ENCODE measurements at places on chromosomes 16 and 17.
A peak's percentile ranks its signal among the peaks of the same experiment; 100 is the strongest.

- no peak for DNase-seq
These were observed 5.2 kb downstream of the RUSF1 start for GRCh38 chr16:31502981-31503380.

- DNase-seq = no peak
These were observed 76.5 kb upstream of the GSE1 start for GRCh38 chr16:85536411-85537330.

DNA sequence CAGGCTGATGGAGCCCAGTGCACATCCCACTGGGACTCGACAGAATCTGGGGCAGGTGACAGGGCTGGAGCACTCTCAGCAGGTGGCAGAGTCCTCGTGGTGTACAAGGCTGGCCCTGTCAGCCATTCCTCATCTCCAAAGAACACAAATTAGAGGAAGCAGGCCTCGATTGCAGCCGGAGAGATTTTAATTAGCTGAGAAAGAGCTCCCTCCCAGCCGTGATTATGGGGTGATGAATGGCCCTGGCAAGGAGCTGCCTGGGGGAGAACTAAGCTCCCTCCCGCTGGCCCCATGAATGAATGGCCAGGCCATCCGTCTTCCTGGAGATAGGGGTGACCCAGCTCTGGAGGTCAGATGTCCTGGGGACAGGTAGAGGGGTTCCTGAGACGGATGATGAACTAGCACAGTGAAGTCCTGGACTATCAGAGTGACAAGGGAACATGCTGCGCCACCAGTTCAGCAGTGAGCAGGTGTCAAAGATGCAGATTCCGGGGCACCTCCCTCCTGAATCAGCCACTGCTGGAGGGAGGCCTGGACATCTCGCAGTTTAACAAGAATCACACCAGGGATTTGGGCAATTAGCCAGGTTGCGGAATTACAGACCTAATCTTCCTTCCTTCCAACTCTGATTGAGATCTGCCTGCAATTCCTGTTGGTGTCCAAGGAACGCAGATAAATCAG lies 35.5 kb downstream of the PIMREG start:
- DNase-seq = no peak

DNA sequence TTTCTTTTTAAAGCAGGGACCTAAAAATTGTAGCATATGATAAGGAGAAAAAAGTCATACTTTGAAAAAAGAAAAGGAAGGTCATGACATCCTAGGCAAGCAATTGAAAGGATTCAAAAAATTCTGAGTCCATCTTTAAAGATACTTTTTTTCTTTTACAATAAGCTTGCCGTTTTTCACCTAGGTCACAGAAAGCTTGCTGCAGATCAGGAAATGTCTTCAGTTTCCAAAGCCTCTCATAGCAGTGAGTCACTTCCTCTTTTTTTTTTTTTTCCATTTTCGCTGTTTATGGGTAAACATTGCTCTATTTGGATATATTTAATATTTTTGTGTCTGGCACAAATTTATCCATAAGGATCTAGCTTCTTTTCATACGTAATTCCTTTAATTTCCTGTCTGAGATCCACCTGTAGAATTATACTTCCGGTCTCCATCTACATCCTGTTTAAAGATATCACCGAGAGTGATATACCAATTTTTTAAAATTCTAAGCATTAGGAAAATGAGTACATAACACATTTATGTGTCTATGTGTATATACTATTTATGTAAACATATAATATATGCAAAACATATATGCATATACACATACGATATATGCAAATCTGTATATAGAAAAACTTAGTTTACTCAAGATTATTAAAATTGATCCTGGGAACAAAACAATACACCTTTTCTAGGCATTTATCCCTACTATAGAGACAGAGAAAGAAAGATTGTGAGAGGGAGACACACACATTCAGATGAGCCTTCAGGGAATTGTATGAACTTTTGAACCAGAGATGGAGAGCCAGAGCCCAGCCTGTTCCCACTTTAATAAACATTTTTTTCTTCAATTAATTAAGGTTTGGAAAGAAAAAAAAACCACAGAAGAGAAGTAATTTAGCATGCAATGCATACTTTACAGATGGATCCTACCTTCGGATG lies 134.4 kb downstream of the SKAP1 start:
- DNase-seq = no peak

DNA sequence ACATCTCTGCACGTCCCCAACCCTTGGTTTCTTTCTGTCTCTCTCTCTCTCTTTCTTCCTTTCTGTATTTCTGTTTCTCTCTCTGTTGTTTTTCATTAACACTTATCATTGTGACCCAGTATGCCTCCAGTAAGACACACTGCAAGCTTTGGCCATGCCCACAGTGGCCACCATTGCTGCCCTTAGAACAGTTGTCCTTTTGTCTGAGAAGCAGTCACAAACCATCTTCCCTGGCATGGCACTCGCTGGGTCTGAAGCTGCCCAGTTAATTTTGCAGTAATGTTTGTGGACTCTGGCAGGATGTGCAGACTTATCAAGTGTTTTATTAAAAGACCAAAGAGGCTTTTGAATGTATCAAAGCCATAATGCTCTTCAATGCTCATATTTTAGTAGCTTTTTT lies 146.9 kb downstream of the MSI2 start:
- DNase-seq = no peak

GRCh38 chr17:78019367-78019975 lies 61.0 kb downstream of the TNRC6C start:
- DNase-seq = no peak

DNA sequence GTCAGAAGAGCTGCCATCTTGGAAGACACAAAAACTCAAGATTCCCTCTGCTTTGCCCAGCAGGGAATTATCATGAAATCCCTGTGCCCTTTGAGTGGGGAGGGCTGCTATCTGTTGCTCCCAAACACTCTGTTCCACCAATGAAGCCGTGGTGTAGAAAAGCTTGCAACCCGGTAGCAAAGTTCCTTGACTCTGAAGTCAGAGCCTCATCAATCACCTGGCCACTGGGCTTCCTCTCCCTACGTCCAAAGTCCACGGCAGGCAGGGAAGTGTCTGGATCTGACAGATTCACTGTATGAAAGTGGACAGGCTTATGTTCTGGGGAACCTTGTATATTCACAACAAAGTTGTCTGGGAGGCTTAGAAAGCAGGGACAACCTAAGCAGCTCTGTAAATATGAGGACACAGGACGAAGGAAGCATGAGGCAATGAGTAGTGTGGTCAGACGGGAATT lies 343.3 kb downstream of the SLC39A11 start:
- no peak for DNase-seq

DNA sequence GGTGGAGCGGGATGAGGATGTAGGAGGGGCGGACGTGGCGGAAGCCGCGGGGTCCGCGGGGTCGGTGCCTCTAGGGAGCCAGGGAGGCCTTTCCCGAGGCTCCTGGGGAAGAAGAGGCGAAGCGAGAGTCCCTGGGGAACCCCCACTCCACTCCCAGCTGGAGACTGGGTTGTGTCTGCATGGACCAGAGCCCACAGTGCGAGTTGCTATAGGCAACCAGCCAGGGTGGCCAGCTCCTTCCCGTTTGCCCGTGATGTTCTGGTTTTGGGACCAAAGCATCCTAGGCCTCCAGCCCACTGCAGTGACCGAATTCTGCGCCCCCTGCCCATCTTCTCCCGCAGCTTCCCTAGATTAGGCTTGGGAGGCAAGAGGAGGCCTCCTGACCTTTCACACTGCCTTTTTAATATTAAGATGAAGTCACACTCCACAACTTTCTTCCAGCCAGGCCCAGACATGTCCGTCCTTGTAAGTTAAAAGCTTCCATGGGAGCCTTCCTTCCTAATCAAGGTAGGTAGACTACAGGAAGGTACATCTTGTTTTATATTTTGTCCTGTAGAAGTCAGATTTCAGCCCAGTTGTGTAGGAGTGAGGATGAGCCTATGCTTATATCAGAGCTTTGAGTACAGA lies 469 bp downstream of the AMZ2 start:
- peak; percentile 71 for DNase-seq

- DNase-seq = no peak
These were observed 4.0 kb downstream of the TMEM170A start for GRCh38 chr16:75460446-75460845.

- no peak for DNase-seq
These were observed 51.3 kb downstream of the TNFRSF13B start for GRCh38 chr17:16920628-16921020.

- no peak for DNase-seq
These were observed 129.7 kb downstream of the KCNJ2 start for GRCh38 chr17:70298929-70299531.

DNA sequence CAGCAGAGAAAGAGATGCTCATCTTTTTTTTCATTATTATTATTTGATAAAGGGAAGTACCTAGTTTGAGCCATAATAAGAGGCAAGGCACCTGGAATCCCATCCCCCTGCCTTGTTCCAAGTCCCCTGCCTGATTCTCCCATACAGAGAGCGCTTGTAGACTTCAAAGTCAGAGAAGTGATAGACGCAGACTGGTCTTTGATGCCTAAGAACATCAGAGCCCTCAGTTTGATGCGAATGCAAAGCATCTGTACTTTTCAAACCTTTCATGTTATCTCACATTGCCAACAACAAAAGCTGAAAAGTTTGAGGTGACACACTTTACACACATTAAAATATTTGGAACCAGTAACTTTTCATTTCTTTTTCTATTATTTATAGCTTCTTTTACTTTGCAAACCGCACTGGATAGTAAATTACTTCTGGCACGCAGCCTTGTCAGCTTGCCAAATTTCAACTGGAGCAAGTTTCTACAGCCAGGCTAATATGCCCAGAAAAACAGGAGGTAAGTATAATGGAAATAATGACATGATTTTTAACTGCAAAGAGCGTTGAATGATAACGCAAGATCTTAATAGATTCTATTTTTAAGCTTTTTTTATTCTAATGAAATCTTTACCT lies 5.9 kb upstream of the UTP6 start:
- peak; percentile 28 for DNase-seq

- DNase-seq = no peak
These were observed 1.1 kb upstream of the HS3ST4 start for GRCh38 chr16:25690552-25691143.

GRCh38 chr16:4403133-4403949 lies 13.1 kb downstream of the CORO7 start:
- DNase-seq = no peak

- no peak for DNase-seq
These were observed 27.4 kb downstream of the STH start for GRCh38 chr17:46026166-46027047.

DNA sequence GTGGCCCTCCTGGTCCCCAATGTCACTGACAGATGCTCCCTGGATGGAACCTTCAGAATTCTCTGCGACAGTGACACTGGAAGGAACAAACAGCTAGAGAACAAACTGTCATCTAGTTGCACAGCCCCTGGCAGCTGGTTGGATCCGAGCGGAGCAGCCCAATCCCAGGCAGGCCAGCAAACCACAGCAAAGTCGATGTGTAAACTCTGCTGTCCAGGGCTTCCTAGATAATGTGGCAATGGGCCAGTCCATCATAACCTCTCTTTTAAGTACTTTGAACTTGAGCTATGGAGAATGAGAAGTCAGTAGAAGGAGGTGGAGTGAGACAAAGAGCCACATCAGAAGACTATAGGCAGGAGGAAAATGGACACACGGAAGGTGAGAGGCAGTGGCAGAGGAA lies 323.0 kb downstream of the CBLN1 start:
- DNase-seq = no peak

DNA sequence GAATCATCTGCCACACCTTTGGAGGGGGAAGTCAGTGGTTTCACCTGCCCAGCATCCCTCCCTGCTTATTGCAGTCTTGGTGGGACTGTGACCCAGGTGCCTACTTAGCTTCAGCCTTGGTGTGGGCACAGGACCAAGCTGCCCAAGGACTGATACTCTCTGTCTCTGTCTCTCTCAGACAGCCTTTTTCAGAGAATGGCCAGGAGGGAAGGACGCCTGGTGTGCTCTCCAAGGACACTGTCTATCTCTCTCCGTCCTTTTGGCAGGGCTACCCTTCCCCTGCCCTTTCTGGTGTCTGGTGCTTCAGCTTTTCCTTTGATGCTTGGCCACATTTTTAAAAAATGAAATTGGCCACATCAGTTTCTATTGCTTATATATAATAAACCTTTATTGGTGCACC lies 19.6 kb downstream of the PIK3R6 start:
- no peak for DNase-seq

- peak; percentile 10 for DNase-seq
These were observed 223.2 kb upstream of the PSMD7 start for GRCh38 chr16:74073456-74073855.

GRCh38 chr16:9300252-9300651 lies 208.8 kb downstream of the HAPSTR1 start:
- no peak for DNase-seq

- peak; percentile 49 for DNase-seq
These were observed 198.0 kb upstream of the MPHOSPH6 start for GRCh38 chr16:82368041-82368440.

DNA sequence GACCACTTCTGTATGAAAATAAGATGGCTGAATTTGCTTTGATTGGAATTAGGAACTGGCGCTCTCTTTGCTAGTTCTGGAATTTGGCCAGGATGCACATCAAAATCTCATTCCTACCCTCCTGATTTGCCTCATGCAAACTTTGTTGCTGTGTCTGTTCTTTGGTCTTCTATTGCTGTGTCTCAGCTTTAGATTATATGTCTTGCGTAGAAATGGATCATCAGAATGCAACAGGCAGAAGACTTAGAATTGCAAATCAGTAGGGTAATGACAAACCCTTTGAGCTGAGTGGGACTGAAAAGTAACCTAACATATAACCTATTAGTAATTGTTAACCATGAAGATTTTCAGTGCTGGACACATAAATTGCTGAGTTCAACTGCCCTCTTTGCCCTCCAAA lies 30.3 kb downstream of the RAD51C start:
- DNase-seq = no peak

DNA sequence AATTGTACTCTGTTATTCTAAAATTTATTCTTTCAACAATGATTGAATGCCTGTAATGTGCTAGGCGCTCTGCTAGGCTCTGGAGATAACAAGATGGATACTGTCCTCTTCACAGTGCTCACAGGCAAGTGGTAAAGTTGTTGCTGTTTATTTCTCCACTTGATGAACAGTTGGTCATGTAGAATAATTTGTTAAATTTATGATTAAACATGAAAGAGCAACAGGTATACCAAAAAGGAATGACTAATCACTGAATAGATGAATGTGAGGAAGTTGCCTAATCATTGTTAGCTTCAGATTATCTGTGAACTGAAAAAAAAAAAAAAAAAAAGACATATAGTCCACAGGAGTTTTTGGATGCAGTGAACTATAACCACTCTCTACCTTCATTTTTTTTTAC lies 62.3 kb downstream of the NFATC3 start:
- no peak for DNase-seq

GRCh38 chr16:70331588-70332358 lies 14.9 kb upstream of the DDX19A start:
- peak; percentile 29 for DNase-seq

GRCh38 chr17:13746404-13746803 lies 144.7 kb upstream of the HS3ST3A1 start:
- DNase-seq = no peak

DNA sequence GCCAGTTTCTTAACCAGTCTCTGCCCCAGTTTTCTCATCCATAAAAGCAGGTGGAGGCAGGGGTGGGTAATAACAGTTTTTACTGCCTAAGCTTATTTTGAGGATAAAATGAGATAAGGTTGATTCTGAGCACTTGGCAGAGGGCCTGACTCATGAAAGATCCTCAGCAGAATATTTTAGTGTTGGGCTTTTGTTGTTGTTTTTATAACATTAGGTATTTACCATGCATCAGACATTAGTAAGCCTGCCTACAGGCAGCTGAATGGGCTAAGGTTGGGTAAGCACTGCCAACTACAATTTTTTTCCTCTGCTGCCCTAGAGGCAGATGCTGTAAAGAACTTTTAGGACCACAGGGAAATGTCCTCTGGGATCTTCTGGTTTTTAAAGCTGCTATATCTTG lies 43.1 kb downstream of the SCNN1G start:
- no peak for DNase-seq
